Memory B cell (primary cell): ENCODE measurements at places on chromosomes 7 and 10.

DNA sequence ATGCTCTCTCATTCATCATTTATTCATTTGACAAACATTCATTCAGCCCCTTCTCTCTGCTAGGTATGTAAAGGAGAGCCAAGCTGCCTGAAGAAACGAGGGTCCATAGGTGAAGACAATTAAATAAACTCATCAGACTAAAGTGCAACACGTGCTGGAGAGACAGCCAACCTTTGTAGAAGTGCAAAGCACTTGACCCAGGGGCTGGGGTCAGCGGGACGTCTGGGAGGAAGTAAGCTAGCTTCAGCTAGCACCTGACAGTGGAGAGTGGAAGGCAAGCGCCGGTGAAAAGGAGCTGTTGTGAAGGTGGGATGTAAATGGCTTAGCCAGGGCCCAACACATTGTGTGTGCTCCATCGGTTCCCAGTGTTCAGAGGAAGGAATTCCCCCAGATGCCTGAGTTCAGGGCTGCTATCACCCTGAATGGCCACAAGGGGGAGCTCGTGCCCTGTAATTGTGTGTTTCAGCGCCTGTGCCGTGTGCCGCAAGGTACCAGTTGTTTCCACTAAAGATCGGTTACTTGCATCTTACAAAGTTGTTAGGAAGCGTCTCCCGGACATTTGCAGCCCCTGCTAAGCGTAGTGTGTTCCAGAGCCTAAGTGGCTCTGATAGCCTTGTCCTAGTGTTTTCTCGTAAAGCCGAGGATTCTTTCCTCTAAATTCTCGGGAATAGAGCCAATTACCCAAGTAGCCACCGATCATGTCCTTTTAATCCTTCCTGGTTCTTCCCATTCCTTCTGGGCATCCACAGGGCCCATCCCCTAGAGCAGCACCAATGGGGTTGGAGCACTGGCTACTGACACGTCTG, 30.6 kb downstream of the TLX1 start:
- DNase-seq = peak; percentile 70

DNA sequence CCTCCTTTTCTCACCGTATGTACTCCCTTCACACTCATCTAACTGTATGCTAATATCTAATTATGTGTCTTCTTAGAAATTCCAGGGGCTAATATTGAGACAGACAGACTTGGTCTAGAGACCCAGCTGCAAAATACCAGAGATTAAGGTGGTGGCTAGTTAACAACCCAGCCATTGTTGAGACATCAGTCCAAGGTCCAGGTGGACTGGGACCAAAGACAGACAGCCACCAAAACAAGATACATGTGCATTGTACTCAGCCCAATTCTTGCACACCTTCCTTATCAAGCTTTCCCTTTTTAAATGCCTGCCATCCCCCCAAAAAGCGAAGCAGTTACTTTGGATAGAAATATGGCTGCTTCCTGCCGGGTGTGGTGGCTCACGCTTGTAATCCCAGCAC, 43.3 kb upstream of the LRRN3 start:
- no peak for DNase-seq

DNA sequence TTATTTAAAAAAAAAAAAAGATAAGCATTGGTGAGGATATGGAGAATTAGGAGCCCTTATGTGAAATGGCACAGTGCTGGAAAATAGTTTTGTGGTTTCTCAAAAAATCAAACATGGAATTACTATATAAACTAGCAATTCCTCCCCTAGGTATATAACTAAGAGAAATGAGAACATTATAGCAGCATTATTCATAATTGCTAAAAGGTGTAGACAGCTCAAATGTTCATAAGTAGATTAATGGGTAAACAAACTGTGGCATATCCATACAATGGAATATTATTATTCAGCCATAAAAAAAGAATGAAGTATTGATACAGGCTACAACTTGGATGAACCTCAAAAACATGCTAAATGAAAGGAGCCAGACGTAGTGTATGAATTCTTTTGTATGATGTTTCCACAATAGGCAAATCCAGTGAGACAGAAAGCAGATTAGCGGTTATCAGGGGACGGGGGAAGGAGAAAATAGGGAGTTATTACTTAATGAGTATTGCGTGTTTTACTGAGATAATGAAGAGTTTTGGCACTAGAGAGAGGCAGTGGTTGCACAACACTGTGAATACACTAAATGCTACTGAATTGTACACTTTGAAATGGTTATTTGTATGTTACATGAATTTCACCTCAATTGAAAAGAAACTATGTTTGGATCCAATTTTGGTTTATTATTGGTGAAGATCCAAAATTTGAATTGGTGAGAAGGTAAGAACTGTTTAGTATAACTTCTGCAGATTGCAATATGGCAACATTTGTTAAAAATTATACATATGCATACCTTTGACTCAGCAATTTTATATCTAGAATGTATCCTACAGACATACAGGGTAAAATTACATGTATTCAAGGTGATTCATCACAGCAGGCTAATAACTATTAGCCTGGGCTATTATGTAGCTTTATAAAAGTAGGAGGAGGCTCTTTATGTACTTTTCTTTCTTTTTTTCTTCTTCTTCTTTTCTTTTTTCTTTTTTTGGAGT, 69.7 kb downstream of the VCL start:
- no peak for DNase-seq

DNA sequence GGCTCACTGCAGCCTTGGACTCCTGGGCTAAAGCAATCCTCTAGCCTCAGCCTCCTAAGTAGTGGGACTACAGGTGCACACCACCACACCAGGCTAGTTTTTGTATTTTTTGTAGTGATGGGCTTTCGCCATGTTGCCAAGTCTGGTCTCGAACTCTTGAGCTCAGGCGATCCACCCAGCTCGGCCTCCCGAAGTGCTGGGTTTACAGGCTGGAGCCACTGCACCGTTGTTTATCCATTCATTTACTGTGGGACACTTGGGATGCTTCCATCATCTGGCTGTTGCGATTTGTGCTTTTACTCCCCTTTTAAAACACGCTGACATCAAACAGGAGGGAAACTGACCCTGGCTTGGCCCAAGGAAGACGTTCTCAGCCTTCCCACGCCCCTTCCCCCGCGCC, 30.5 kb upstream of the SMARCD3 start:
- DNase-seq = no peak

GRCh38 chr7:64945503-64946175, 42.6 kb downstream of the ZNF273 start:
- no peak for DNase-seq

DNA sequence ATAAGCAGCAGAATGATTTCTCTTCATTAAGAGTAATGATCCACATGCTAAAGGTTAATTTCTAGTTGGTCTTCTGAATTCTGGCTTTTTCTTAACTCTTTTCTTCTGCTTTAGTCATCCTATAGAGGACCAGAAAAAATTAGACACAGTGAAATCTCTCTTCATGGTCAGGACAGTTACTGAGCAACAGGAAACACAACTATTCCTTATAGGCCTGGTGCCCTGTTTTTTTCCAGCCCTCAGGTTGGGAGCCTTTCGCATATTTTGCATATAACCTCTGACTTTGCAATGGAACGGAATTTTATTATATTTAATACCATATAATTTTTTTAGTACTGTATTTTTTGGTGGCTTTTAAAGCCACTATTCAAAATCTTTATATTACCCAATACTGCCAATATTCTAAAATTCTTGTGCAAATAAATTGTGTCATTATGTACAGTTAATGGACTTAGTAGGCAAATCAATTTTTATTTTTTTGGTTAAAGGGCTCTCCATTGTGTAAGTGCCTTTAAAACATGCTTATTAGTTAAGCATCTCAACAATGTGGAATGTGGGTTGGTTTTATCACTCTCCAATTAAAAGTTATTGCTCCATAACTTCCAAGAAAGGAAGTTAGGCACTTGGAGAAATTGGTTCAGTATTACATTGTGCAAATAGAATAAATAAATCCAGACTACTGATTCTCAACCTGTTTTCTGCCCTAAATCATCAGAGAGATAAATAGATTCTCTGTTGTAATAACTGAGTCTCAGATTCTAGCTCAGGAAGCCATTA, 22.5 kb downstream of the ARL4A start:
- DNase-seq = no peak

GRCh38 chr10:29266641-29267040, 22.2 kb upstream of the LYZL1 start:
- DNase-seq = no peak

- DNase-seq = no peak
Observed at GRCh38 chr7:21028599-21028998, 241.9 kb upstream of the SP8 start.

DNA sequence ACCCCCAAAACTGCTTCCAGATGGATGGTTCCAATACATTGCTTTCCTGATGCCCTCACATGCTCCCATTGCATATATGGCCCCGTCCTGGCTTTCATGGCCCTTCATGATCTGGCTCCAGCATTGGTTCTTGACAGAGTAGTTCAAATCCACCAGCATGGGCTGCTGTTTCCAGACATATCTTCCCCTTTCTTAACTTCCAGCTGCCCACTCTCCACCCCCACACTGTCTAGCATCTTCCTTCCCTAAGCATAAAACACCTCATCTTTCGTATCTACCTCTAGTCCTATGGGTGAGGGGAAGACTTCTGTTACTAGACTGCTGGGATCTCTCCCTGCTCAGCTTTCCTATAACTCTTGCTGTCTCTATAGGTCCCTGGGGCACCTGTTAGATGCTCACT, 13.2 kb upstream of the GOLGA7B start:
- DNase-seq = no peak
